H1 (cell line): ENCODE measurements at places on chromosomes 13 and 19. TPM values are rescaled to one million over a fixed set of nuclear protein-coding genes. Genes with fewer than 3 reads are reported as not detected.

SYCN gene
- not detected in 2 replicates for total RNA-seq

DNA sequence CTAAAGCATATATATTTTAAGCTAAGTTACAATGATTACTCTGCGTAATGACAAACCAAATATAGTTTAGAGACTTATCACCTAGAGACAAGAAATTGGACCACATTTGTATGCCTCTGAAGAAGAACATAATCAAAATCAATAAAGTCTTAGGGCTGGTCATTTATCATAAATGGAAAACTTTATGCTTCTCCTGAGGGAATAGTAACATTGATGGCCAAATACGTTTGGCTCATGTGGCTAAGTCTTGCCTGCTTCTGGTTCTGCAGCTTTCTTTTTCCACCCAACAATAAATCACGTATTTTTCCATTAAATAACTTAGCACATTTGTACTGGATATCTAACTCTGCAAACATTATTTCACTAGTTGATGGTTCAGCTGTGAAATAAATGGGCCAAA lies 458.4 kb downstream of the SLITRK1 start:
- DNase-seq = no peak
- H3K36me3 ChIP-seq = no peaks in the 10 kb centered on the region
- no peak overlapping the region for H3K27ac ChIP-seq
- no peak overlapping the region for H3K4me3 ChIP-seq
- no peaks in the 10 kb centered on the region for H3K27me3 ChIP-seq
- no peaks in the 10 kb centered on the region for H3K4me1 ChIP-seq

- no peak overlapping the region for H3K27ac ChIP-seq
- no peaks in the 10 kb centered on the region for H3K36me3 ChIP-seq
- DNase-seq = no peak
- H3K27me3 ChIP-seq = no peaks in the 10 kb centered on the region
- H3K4me3 ChIP-seq = no peak overlapping the region
Measured at GRCh38 chr13:93660391-93661063, 433.9 kb downstream of the GPC6 start.

DNA sequence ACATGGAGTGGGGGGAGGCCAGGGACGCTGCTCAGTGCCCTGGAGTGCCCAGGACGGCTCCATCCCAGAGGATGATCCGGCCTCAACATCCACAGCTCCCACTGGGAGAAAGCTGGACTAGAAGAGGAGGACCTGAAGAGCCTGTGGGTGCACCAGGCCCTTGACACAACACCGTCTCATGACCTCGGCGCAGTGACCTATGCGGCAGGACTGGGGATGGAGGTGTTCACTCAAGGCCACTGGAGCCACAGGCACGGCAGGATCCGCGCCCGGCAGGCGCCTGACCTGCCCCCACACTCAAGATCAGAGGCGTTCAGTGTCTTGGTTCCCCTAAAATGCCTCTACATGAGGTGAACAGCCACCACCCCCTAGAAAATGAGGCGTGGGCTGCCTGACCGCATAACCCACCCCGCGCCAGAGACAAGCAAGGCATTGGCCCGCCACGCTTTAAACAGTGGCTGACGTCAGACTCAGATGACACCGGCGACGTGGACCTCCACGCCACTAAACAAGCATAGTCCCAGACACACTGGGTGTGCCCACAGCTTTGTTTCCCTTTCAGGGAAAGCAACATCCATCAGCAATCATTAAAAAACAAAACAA lies 8.0 kb downstream of the SGTA start:
- no peak overlapping the region for H3K27ac ChIP-seq
- no peaks in the 10 kb centered on the region for H3K36me3 ChIP-seq
- H3K4me1 ChIP-seq = no peaks in the 10 kb centered on the region
- no peak for DNase-seq
- H3K27me3 ChIP-seq = no peaks in the 10 kb centered on the region
- H3K4me3 ChIP-seq = no peak overlapping the region

- no peaks in the 10 kb centered on the region for H3K27me3 ChIP-seq
- H3K4me3 ChIP-seq = no peak overlapping the region
- peaks cover 3% of the 10 kb centered on the region for H3K4me1 ChIP-seq
- H3K36me3 ChIP-seq = no peaks in the 10 kb centered on the region
- H3K27ac ChIP-seq = no peak overlapping the region
Measured at GRCh38 chr13:29702912-29703351, 107.4 kb upstream of the SLC7A1 start.

APLP1 gene
- 22.0 and 22.2 TPM in 2 replicates for total RNA-seq

TEKTIP1 gene
- 1.0 and 1.1 TPM in 2 replicates for total RNA-seq

DNA sequence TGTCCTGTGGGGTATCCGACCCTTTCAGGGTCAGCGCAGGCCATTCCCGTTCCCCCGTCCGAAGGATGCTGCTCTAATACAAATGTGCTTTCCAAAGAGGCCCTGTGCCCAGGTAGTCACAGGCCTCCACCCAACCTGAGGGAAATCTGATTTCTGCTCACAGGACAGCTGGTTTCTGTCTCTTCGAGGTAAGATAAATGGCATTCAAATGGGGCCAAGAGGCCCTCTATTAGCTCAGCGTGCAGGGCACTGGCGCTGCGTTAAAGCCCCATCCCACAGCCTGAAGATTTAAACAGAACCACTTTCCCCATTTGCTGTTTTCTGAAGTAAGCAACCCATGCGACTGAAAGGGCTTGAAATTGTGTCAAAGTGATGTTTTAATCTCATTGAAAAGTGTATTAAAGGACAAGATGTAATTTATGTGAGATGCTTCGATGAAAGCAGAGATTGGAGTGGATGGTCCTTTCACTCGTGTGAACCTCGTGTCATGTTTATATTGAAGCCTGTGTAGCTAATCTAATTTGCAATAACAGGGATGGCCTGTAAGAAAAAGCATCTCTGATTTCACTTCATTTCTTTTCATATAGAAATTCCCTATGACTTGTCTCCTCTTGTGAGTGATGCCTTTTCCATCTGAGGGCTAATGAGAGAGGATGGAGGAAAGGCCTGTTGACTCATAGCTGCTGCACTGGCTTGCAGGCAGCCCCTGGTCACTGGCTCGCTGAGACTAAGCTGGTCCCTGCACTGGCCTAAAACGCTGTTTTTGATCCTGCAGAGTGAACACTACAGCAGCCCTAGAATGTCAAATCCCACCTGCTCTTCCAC lies 7.3 kb upstream of the SOX1 start:
- no peak for DNase-seq
- H3K36me3 ChIP-seq = no peaks in the 10 kb centered on the region
- peaks cover 19% of the 10 kb centered on the region for H3K4me1 ChIP-seq
- H3K4me3 ChIP-seq = no peak overlapping the region

CGB8 gene
- total RNA-seq = 0.46 TPM in 1 of 2 replicates, not detected in the other

DNA sequence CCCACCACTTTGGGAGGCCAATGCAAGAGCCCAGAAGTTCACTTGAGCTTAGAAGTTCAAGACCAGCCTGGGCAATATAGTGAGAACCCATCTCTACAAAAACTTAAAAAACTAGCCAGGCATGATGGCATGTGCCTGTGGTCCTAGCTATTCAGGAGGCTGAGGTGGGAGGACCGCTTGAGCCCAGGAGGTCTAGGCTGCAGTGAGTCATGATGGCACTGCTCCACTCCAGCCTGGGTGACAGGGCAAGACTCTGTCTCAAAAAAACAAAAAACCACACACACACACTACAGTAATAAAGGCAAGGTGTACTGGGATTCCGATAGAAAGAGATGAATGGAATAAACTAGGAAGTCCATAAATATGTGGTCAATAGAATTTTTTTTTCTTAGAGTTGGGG lies 35.6 kb downstream of the CYP2F1 start:
- H3K27ac ChIP-seq = no peak overlapping the region
- no peak for DNase-seq
- H3K4me1 ChIP-seq = no peaks in the 10 kb centered on the region
- no peaks in the 10 kb centered on the region for H3K27me3 ChIP-seq
- no peaks in the 10 kb centered on the region for H3K36me3 ChIP-seq

- H3K27ac ChIP-seq = no peak overlapping the region
- H3K27me3 ChIP-seq = no peaks in the 10 kb centered on the region
- no peak overlapping the region for H3K4me3 ChIP-seq
- no peaks in the 10 kb centered on the region for H3K4me1 ChIP-seq
Measured at GRCh38 chr13:22298530-22298929, 627.7 kb downstream of the FGF9 start.

DNA sequence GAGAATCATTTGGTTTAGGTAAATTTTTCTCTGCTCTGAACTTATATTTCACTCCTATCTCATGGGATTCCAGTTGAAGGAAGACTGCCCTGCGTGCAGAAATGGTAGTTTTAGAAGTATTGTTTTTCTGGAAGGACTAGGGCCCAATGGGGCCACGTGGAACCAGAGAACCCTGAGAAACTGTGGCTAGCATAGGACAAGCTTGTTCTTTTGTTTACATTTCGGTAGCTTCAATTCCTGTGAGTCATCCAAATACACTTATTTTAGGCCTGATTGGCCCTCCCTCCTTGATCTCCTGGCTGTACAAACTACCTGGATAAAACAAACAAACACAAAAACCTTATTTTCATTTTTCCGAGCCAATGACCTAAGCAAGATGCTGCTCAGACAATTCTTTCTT lies 124.0 kb downstream of the ITGBL1 start:
- no peaks in the 10 kb centered on the region for H3K4me1 ChIP-seq
- H3K36me3 ChIP-seq = no peaks in the 10 kb centered on the region
- no peak overlapping the region for H3K27ac ChIP-seq
- no peaks in the 10 kb centered on the region for H3K27me3 ChIP-seq
- H3K4me3 ChIP-seq = no peak overlapping the region

GRCh38 chr19:13670846-13671245 lies 93.5 kb upstream of the MRI1 start:
- no peaks in the 10 kb centered on the region for H3K36me3 ChIP-seq
- no peak overlapping the region for H3K4me3 ChIP-seq
- no peak for DNase-seq
- H3K27ac ChIP-seq = no peak overlapping the region

NXNL1 gene
- not detected in 2 replicates for total RNA-seq

GRCh38 chr19:14080887-14081796 lies 4.4 kb downstream of the C19orf67 start:
- H3K4me3 ChIP-seq = peak overlapping the region; percentile 64
- H3K27ac ChIP-seq = no peak overlapping the region
- peak; percentile 97 for DNase-seq
- H3K4me1 ChIP-seq = no peaks in the 10 kb centered on the region
- H3K27me3 ChIP-seq = no peaks in the 10 kb centered on the region; the same call in 1 of the 2 replicates

DNA sequence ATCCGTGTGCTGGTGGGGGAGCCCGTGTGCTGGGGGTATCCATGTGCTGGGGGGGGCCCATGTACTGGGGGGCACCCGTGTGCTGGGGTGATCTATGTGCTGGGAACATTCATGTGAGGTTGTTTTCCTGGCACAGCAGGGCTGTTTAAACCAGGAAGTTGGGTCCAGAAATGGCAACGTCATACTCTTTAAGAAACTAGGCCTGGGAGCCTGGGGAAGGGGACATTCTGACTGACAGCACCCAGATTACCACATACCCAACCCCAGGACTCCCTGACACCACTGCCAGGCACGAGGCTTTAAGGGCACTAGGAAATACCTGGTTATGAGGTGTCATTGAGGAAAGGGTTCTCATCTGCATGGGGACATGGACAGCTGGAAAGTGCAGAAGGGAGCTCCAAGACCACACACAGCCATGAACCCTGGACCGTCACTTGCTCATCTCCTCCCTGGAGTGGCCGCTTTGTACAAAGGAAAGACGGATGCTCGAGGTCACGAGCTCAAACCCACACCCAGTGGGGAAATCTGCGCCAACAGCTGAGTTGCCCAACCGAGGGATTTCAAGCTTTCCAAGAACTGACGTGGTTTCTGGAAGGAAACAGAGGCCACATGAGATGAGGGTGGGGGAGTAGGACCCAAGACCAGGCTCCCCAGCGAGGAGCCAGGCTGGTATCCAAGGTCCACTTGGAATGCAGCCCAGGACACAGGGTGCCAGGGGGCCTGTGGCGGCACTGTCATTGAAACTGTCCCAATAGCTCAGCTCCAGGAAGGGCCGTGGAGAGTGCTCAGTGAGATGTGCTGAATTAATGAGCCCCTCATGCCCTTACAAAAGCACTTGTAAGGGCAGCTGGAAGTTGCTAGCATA lies 40.9 kb downstream of the RAB20 start:
- H3K4me3 ChIP-seq = no peak overlapping the region
- H3K27me3 ChIP-seq = no peaks in the 10 kb centered on the region
- DNase-seq = no peak
- no peaks in the 10 kb centered on the region for H3K36me3 ChIP-seq
- H3K27ac ChIP-seq = no peak overlapping the region
- H3K4me1 ChIP-seq = no peaks in the 10 kb centered on the region

HTR2A gene
- total RNA-seq = not detected in 2 replicates

DNA sequence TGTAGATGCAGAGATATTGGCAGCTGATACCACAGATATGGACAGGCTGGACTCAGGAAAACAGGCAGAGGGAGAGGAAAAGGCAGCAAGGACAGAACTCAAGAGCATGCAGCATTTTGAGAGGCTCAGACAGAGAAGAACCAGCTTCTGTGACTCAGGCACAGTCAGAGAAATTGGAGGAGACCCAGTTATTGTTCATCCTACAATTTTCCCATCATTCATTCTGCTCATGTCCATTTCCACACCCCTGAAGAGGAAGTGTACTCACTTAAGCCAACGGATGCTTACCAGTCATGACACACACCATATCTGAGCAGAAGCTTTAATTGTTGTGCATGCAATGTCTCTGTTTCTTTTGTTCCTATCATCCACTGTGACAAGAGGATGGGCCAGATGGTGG lies 359.8 kb upstream of the HTR2A start:
- H3K4me3 ChIP-seq = no peak overlapping the region
- no peaks in the 10 kb centered on the region for H3K4me1 ChIP-seq
- H3K27ac ChIP-seq = no peak overlapping the region

SHC2 gene
- total RNA-seq = 3.5 and 4.4 TPM in 2 replicates

GRCh38 chr19:36688058-36688457 lies 646 bp downstream of the ZNF567 start:
- H3K27me3 ChIP-seq = no peaks in the 10 kb centered on the region
- no peaks in the 10 kb centered on the region; the same call in 1 of the 2 replicates for H3K4me1 ChIP-seq
- DNase-seq = no peak
- H3K36me3 ChIP-seq = peaks cover 38% of the 10 kb centered on the region
- H3K27ac ChIP-seq = peak overlapping the region; percentile 87

DNA sequence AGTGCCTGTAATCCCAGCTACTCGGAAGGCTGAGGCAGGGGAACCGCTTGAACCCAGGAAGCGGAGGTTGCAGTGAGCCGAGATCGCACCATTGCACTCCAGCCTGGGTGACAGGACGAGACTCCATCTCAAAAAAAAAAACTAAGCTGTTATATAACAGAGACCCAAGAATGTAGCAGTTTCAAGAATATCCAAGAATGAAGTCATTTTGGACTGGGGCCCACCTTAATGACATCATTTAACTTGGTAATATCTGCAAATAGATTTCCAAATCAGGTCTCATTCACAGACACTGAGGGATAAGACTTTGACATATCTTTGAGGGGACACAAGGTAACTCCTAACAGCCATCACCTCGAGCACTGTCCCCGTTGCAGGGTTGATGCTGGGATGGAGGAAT lies 36.5 kb upstream of the MRI1 start:
- no peak overlapping the region for H3K4me3 ChIP-seq
- no peak for DNase-seq
- H3K27ac ChIP-seq = no peak overlapping the region
- H3K36me3 ChIP-seq = no peaks in the 10 kb centered on the region
- H3K4me1 ChIP-seq = no peaks in the 10 kb centered on the region

ATCAY gene
- 31.6 and 33.8 TPM in 2 replicates for total RNA-seq

ZNF653 gene
- 7.9 and 9.5 TPM in 2 replicates for total RNA-seq

FGF14 gene
- 0.33 and 0.58 TPM in 2 replicates for total RNA-seq

- no peak overlapping the region for H3K27ac ChIP-seq
- H3K4me3 ChIP-seq = no peak overlapping the region
- DNase-seq = no peak
- H3K36me3 ChIP-seq = no peaks in the 10 kb centered on the region
- no peaks in the 10 kb centered on the region for H3K4me1 ChIP-seq
Measured at GRCh38 chr13:40146611-40147117, 491.2 kb downstream of the COG6 start.

GRCh38 chr19:13846557-13847406 lies 30.2 kb upstream of the NANOS3 start:
- peak overlapping the region; percentile 62 for H3K4me3 ChIP-seq
- no peaks in the 10 kb centered on the region for H3K36me3 ChIP-seq
- peak overlapping the region; percentile 97 for H3K27ac ChIP-seq
- H3K27me3 ChIP-seq = no peaks in the 10 kb centered on the region
